Natural killer cell (primary cell): ENCODE measurements at places on chromosomes 5 and 9. TPM values are rescaled to one million over a fixed set of nuclear protein-coding genes. Genes with fewer than 3 reads are reported as not detected.

DNA sequence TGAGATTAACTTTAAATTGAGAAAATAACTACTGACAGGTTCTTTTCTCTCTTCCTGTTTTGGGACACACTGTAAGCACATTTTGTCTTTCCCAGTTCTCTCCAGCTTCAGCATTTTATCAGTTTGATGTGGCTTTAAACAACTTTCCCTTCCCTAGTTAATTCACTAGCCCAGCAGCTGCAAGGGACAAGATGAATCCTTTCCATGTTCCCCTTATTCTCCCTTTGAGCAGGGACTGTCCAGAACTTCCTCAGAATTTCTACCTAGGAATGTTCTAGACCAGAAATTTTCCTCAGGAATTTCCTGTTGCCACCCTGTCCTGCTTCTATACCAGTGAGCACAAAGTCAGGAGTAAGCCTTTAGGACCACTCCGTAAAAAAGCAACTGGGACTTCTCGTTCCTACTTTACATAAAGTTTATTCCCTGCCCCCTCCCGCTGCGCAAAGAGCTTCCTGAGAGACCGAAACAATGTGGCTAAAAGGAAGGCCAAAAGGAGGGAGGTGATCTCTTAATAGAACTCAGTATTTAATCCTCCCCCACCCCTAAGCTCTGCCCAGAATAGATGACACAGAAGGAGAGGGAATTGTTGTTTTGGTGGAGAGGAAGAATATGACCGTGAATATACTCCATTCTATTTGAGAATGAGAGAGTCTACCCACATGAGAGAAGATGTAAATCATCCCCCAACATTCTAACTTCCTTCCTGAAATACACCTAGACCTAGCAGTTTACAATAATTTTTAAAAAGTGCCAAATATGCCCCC is 61.9 kb downstream of the GLIS3 start:
- DNase-seq, result peak; percentile 6
- H3K4me1 ChIP-seq, result no peaks in the 10 kb centered on the region
- no peak overlapping the region for H3K4me3 ChIP-seq
- no peak overlapping the region for H3K27ac ChIP-seq

The DMXL1 gene
- 43.0 TPM for total RNA-seq

- no peaks in the 10 kb centered on the region for H3K4me1 ChIP-seq
- no peak for DNase-seq
- H3K36me3 ChIP-seq, result no peaks in the 10 kb centered on the region
- no peak overlapping the region for H3K27ac ChIP-seq
- H3K27me3 ChIP-seq, result no peaks in the 10 kb centered on the region
- no peak overlapping the region for H3K4me3 ChIP-seq
These were observed 462.2 kb downstream of the RASEF start for GRCh38 chr9:82600536-82601292.

The ADAMTS2 gene
- total RNA-seq, result not detected

- no peaks in the 10 kb centered on the region for H3K4me1 ChIP-seq
- no peak overlapping the region for H3K4me3 ChIP-seq
- no peaks in the 10 kb centered on the region for H3K27me3 ChIP-seq
- DNase-seq, result no peak
- H3K27ac ChIP-seq, result no peak overlapping the region
These were observed 16.8 kb downstream of the SLC46A2 start for GRCh38 chr9:112873773-112874405.

DNA sequence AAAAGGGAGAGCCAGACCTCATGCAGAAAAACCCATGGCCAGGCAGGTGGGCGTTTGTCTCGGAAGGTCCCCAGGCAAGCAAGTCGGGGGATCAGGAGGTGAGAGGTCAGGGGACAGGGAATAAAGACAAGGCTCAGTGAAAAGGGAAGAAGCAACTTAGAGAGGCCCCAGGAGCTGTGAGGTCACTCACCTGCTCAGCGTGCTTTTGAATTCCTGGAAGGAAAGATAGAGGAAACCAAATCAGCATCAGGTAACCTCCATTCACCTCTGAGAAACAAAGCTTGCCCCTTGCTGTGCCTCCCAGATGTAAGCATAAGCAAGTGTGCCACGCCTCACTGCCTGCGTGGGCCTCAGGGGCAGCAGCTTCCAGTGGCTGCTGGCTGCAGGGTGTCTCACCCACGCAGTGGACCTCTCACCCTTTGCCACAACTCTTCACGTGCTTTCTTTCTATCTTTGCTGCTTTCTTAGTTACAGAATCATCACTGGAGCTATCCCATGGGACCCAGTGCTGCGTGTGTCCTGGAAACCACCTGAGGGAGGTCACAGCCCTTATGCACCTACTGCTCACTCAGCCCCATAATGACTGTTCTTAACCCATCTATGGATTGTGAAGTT is 6.0 kb downstream of the TRIM7 start:
- no peak overlapping the region for H3K27ac ChIP-seq
- H3K36me3 ChIP-seq, result no peaks in the 10 kb centered on the region
- H3K27me3 ChIP-seq, result no peaks in the 10 kb centered on the region
- peaks cover 7% of the 10 kb centered on the region for H3K4me1 ChIP-seq
- no peak overlapping the region for H3K4me3 ChIP-seq

GRCh38 chr5:168773226-168773625 is 194.1 kb upstream of the PANK3 start:
- no peaks in the 10 kb centered on the region for H3K4me1 ChIP-seq
- no peaks in the 10 kb centered on the region for H3K36me3 ChIP-seq
- H3K27ac ChIP-seq, result no peak overlapping the region
- DNase-seq, result no peak
- H3K4me3 ChIP-seq, result no peak overlapping the region
- no peaks in the 10 kb centered on the region for H3K27me3 ChIP-seq

- H3K4me3 ChIP-seq, result no peak overlapping the region
- DNase-seq, result no peak
- no peaks in the 10 kb centered on the region for H3K4me1 ChIP-seq
- no peak overlapping the region for H3K27ac ChIP-seq
- H3K27me3 ChIP-seq, result no peaks in the 10 kb centered on the region
These were observed 28.3 kb downstream of the ALG2 start for GRCh38 chr9:99193466-99193821.

The CDH12 gene
- total RNA-seq, result not detected

The FST gene
- total RNA-seq, result not detected

DNA sequence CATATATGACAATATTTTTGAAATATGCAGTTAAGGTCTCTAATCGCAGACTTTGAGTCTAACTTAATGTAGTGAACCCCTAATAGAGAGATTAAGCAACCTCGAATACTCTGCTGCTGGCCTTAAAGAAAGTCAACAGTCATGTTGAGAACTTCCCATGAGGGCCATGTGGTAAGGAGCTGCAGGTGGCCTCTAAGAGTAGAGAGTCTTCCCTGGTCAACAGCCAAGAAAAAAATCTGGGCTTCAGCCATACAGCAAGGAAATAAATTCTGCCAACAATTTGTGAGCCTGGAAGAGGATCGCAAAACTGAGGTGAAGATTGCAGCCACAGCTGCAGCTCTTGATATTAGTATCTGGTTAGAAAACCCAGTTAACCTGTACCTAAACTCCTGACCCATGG is 935.2 kb upstream of the TYRP1 start:
- H3K27ac ChIP-seq, result no peak overlapping the region
- H3K27me3 ChIP-seq, result no peaks in the 10 kb centered on the region
- H3K36me3 ChIP-seq, result no peaks in the 10 kb centered on the region
- H3K4me3 ChIP-seq, result no peak overlapping the region
- no peak for DNase-seq

The FCN2 gene
- total RNA-seq, result not detected

DNA sequence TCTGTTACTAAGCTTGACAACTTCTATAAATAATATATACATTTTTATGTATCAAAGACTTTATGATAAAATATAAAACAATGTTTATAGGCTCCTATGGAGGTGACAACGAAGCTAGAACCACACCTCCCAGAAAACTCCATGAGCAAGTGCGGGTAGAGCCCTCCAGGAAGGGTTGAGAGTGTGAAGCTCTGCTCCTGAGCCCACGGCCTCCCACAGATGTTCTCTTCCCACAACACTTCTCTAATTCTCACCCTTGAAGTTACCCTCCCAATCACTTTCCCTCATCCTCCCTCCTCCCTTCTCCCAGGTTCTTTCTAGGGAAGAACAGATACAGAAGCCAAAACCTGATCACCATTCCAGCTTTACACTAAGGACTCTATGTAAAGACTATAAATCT is 427.6 kb downstream of the SPOCK1 start:
- no peaks in the 10 kb centered on the region for H3K36me3 ChIP-seq
- H3K27ac ChIP-seq, result no peak overlapping the region
- H3K27me3 ChIP-seq, result no peaks in the 10 kb centered on the region
- no peaks in the 10 kb centered on the region for H3K4me1 ChIP-seq

DNA sequence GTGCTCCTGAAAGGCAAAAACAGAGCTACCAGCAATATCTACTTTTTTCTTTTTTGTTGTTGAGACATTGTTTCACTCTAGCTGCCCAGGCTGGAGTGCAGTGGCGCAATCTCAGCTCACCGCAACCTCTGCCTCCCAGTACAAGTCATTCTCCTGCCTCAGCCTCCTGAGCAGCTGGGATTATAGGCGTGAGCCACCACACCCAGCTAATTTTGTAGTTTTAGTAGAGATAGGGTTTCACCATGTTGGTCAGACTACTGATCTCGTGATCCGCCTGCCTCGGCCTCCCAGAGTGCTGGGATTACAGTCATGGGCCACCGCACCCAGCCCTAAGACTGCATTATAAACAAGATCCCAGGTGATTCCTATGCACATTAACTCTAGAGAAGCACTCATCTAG is 17.0 kb downstream of the PLPP1 start:
- no peak overlapping the region for H3K27ac ChIP-seq
- no peak for DNase-seq
- no peak overlapping the region for H3K4me3 ChIP-seq

The ADGRV1 gene
- not detected for total RNA-seq

DNA sequence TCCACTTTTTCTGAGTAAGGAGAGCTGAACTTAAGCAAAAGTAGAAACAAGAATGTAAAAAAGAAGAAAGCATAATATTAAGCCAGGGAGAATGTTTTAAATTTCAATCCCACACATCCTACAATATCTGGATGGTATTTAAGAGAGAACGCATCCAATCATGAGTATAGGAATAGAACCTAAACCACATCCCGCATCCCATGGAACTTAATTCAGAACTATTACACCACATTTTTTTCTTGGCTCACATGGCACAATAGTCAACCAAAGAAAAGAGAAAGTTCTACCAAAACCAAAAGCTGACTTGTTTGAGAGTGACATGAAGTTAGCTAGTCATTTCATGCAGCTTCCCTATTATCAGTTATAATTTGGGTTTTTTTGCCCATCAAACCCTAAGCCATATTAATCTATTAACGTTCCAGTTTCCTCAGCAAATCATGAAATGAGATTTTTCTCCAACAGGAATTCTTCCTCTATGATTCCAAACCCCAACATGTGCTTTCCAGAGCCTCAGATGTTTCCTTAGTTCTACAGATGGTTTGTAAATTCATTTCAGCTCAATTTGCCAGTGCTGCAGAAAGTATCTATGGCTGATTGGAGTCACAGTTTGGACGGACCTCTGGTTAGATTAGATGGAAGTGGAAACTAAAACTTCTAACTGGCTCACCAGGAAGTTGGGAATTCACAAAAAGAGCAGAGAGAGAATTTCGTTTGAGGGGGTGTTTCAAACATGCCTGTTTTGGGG is 22.5 kb downstream of the ADAMTSL1 start:
- H3K4me3 ChIP-seq, result no peak overlapping the region
- no peaks in the 10 kb centered on the region for H3K4me1 ChIP-seq
- no peak for DNase-seq
- H3K27me3 ChIP-seq, result no peaks in the 10 kb centered on the region

GRCh38 chr9:120348951-120349429 is 231.0 kb downstream of the CDK5RAP2 start:
- H3K27ac ChIP-seq, result no peak overlapping the region
- H3K4me3 ChIP-seq, result no peak overlapping the region
- no peak for DNase-seq
- no peaks in the 10 kb centered on the region for H3K36me3 ChIP-seq

The PCDHGB6 gene
- total RNA-seq, result 2.9 TPM

DNA sequence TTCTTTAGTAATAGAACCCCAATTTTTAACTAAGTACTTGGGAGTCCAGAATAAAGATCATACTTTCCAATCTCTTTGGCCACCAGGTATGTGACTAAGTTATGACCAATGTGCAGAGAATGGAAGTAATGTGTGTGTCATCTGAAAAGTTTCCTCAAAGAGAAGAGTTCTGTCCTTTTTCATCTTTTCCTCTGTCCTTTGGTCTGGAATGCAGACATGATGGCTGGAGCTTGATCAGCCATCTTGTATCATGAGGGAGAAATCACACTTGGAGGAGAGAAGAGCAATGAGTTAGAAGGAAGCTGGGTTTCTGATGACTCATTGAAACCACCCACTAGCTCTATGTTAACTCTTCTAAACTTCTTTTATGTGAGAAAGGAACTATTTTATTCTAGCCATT is 5.5 kb upstream of the CPEB4 start:
- H3K4me3 ChIP-seq, result no peak overlapping the region
- H3K36me3 ChIP-seq, result no peaks in the 10 kb centered on the region
- no peak overlapping the region for H3K27ac ChIP-seq
- no peak for DNase-seq

The GCNT4 gene
- 0.25 TPM for total RNA-seq

- H3K27ac ChIP-seq, result no peak overlapping the region
- H3K36me3 ChIP-seq, result peaks cover 22% of the 10 kb centered on the region
- peaks cover 3% of the 10 kb centered on the region for H3K4me1 ChIP-seq
- DNase-seq, result no peak
- H3K4me3 ChIP-seq, result no peak overlapping the region
These were observed 36.0 kb downstream of the UBE2D2 start for GRCh38 chr5:139597134-139597533.

- peak; percentile 70 for DNase-seq
- no peaks in the 10 kb centered on the region for H3K36me3 ChIP-seq
- H3K27ac ChIP-seq, result peak overlapping the region; percentile 88
- no peaks in the 10 kb centered on the region for H3K27me3 ChIP-seq
- peak overlapping the region; percentile 68 for H3K4me3 ChIP-seq
These were observed 1.3 kb downstream of the NIPBL start for GRCh38 chr5:36877667-36878391.

GRCh38 chr5:174281855-174282254 is 236.3 kb downstream of the NSG2 start:
- no peaks in the 10 kb centered on the region for H3K27me3 ChIP-seq
- DNase-seq, result no peak
- H3K4me3 ChIP-seq, result no peak overlapping the region
- no peaks in the 10 kb centered on the region for H3K4me1 ChIP-seq
- no peaks in the 10 kb centered on the region for H3K36me3 ChIP-seq

GRCh38 chr5:172274951-172275753 is 8.4 kb downstream of the UBTD2 start:
- no peak overlapping the region for H3K4me3 ChIP-seq
- H3K4me1 ChIP-seq, result no peaks in the 10 kb centered on the region
- DNase-seq, result peak; percentile 72
- no peak overlapping the region for H3K27ac ChIP-seq
- no peaks in the 10 kb centered on the region for H3K27me3 ChIP-seq

The GFRA3 gene
- total RNA-seq, result not detected
